GM12865 (cell line): ENCODE measurements at places on chromosomes 3 and 15.

GRCh38 chr3:162945626-162946025, 1449.0 kb downstream of the OTOL1 start:
- DNase-seq, result no peak

DNA sequence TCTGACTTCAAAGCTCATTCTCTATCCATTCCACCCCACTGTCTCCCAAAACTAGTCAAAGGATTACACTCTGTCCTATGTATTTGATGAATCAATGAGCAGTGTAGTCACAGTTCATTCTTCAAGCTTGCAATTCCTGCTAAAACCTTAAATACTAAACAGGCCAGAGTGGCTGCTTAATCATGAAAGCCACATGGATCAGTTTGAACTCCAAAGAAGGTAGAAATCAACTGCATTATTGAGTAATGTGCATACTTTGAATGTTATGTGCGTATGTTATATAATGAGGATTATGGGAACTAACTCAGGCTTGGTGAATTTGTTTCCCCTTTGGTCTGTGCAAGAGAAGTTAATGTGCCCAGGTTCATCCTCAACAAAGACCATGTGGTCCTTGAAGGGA, 45.4 kb downstream of the PRICKLE2 start:
- no peak for DNase-seq

- DNase-seq, result no peak
These were observed 37.6 kb upstream of the TRIM71 start for GRCh38 chr3:32780071-32780734.

- DNase-seq, result no peak
These were observed 149.5 kb downstream of the DNAJB8 start for GRCh38 chr3:128317101-128317697.

GRCh38 chr15:101447561-101448071, 41.9 kb downstream of the PCSK6 start:
- DNase-seq, result no peak

GRCh38 chr3:12919205-12919604, 77.8 kb upstream of the RPL32 start:
- no peak for DNase-seq

GRCh38 chr3:97827741-97828471, 6.1 kb downstream of the CRYBG3 start:
- DNase-seq, result no peak

- DNase-seq, result no peak
These were observed 196.0 kb downstream of the AKAP13 start for GRCh38 chr15:85576392-85576791.

DNA sequence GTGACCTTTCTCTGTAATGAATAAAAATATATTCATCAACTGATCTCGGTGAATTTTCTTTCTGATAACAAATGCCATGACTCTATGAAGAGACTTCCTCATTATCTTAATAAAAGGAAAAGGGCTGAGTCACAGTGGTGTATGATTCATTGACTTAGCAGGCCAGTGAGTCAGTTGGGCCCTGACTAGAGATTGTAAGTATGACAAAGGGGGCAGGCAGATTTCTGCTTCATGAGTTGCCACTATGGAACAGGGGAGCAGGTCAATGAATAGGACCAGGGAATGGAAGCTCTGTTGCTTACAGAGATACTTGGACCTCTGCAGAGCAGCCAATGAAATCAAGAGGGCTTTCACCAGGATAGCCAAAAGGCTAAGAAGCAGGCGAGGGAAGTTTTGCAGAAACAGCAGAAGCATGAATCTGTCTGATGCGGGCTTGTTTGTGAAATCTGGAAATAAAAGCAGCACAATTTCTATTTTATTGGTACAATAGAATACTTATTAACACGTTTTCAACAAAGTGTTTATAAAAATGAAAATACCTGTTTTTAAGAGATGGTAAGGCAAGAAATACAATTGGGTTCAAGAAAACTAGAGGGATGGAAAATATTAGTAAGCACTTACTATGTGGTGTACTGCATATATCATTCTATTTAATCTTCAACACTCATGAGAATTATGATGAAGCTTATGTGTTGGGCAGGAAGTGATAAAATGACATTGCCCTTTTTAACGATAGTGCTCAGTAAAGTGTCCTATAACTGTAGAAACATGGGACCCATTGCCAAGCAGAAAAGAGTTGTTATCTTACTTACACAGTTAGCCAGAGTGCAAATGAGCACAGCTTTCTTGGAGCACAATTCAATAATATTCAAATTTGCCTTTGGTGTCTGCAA, 169.8 kb upstream of the MYRIP start:
- no peak for DNase-seq

GRCh38 chr15:81398910-81399551, 25.0 kb upstream of the TMC3 start:
- DNase-seq, result no peak

GRCh38 chr15:60752973-60753720, 274.2 kb upstream of the ICE2 start:
- no peak for DNase-seq

GRCh38 chr3:101992863-101993262, 143.5 kb downstream of the NFKBIZ start:
- no peak for DNase-seq

- DNase-seq, result no peak
These were observed 101.1 kb downstream of the LRIG1 start for GRCh38 chr3:66399529-66400232.

- DNase-seq, result no peak
These were observed 36.5 kb downstream of the GK5 start for GRCh38 chr3:142188846-142189245.

- DNase-seq, result no peak
These were observed 123.9 kb downstream of the OXNAD1 start for GRCh38 chr3:16388850-16389441.

- DNase-seq, result no peak
These were observed 28.8 kb downstream of the RAB8B start for GRCh38 chr15:63218100-63218808.

- DNase-seq, result no peak
These were observed 159.4 kb upstream of the GBE1 start for GRCh38 chr3:81920816-81921215.

DNA sequence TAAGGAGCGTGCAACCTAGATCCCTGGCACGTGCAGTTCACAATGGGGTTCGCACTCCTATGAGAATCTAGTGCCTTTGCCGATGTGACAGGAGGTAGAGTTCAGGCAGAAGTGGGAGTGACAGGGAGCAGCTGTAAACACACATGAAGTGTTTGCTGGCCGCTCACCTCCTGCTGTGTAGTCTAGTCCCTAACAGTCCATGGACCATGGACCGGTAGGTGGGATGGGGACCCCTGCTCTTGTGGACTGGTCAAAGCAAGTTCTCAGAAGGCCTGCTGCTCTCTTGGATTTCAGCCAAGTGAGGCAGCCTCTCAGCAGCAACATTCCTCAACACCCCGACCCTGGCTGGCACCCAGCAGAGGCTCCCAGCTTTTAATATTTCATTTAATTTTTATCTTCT, 58.2 kb upstream of the SNRPA1 start:
- no peak for DNase-seq

DNA sequence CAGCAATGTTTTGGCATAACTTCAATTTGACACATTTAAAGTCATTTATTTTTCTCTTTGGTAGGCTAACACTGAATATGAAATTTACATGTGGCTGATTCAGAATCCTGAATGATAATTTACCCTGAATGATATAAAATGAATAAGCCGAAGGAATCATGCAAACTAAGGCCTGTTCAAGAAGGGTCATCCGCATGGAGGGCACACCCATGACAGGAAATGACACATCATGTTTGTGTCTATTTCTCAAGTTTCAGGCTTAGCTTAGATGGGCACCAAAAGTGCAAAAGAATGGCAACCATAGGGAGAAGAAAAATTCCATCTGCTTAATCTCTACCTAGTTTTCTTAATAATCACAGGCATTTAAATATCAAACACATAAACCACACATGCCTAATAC, 141.5 kb downstream of the DUT start:
- no peak for DNase-seq

GRCh38 chr3:155079746-155080487, at the start of gene MME:
Gene MME, plus strand, starts transcription at chr3:155080319. Its CDS starts 3,849 bp downstream, at chr3:155084168.
- DNase-seq, result no peak

DNA sequence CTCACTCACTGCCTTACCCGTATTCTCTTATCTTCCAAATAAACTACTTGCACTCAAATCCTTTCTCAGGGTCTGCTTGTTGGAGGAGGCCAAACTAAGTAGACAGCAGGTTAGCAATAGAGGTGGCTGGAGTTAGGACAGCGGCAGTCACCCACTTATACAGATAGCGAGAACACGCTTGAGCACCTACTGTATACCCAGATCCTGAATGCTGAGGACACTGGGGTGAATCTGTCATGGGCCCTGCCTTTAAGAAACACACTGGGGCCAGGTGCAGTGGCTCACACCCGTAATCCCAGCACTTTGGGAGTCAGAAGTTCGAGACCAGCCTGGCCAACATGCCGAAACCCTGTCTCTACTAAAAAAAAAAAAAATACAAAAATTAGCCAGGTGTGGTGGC, 38.0 kb upstream of the TSEN2 start:
- DNase-seq, result no peak
